ENCODE measurements at places on chromosomes 7 and 10. TPM values are rescaled to one million over a fixed set of nuclear protein-coding genes. Genes with fewer than 3 reads are reported as not detected.
A peak's percentile ranks its signal among the peaks of the same experiment; 100 is the strongest.

The C10orf67 gene
- not detected for total RNA-seq

The SLK gene
- total RNA-seq = 35.5 TPM

The TBC1D12 gene
- total RNA-seq = 18.0 TPM

The ATAD1 gene
- total RNA-seq = 38.1 TPM

The MAD1L1 gene
- total RNA-seq = 18.2 TPM

The ARHGEF5 gene
- 67.1 TPM for total RNA-seq

The FRMD4A gene
- total RNA-seq = 8.6 TPM

The BMPER gene
- 0.85 TPM for total RNA-seq

The DNAH11 gene
- 0.32 TPM for total RNA-seq

The ZCWPW1 gene
- total RNA-seq = 1.1 TPM

DNA sequence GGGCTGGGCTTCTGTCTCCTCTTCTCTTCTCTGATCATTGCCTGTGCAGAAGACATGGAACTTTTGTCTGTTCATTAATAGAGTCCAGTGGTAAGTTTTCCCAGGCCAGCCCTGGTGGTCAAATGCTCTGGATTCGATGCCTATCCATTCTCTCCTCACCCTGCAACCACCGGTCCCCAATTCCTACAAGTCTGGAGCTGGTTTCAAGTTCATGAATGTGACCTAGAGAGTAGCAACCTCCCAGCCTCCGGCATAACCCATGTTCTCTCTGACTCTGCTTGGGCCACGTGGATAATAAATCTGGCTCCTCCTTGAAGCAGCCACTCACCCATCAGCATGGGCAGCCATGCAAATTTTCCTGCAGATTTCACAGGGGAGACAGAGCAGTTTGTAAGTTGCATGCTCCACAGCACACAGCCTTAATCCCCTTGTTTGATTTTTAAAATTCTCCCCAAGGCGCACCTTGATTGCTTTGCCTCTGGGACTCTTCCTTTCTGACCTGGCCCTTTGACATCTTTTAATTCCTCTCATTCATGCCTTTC is 37.3 kb upstream of the PDZD8 start:
- H3K27ac ChIP-seq = no peak overlapping the region
- no peaks in the 10 kb centered on the region for H3K36me3 ChIP-seq
- DNase-seq = no peak
- H3K27me3 ChIP-seq = no peaks in the 10 kb centered on the region

DNA sequence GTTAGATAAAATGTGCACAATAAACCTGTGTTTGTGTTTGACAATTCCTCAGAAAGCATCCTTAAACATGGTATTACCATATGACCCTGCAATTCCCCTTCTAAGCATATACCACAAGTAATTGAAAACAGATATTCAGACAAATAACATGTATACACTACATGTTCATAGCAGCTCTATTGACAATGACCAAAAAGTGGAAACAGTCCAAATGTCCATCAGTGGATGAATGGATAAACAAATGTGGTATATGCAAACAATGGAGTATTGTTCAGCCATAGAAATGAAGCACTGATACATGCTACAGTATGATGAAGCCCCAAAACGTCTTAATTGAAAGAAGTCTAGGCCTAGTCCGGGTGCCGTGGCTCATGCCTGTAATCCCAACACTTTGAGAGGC is 280.1 kb downstream of the OTUD1 start:
- H3K36me3 ChIP-seq = no peaks in the 10 kb centered on the region
- H3K27ac ChIP-seq = no peak overlapping the region
- no peaks in the 10 kb centered on the region for H3K4me1 ChIP-seq
- no peak overlapping the region for H3K4me3 ChIP-seq
- DNase-seq = no peak

DNA sequence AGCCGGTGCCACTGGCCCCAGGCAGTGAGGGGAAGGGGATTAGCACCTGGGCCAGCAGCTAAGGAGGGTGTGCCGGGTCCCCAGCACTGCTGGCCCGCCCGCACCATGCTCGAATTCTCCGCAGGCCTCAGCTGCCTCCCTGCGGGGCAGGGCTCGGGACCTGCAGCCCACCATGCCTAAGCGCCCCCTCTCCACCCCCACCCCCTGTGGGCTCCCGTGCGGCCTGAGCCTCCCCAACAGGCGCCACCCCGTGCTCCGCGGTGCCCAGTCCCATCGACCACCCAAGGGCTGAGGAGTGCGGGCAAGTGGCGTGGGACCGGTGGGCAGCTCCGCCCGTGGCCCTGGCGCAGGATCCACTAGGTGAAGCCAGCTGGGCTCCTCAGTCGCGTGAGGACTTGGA is 144.8 kb upstream of the CDCA7L start:
- no peaks in the 10 kb centered on the region for H3K36me3 ChIP-seq
- no peaks in the 10 kb centered on the region for H3K27me3 ChIP-seq
- no peak for DNase-seq
- no peaks in the 10 kb centered on the region for H3K4me1 ChIP-seq
- no peak overlapping the region for H3K4me3 ChIP-seq
- H3K27ac ChIP-seq = no peak overlapping the region

DNA sequence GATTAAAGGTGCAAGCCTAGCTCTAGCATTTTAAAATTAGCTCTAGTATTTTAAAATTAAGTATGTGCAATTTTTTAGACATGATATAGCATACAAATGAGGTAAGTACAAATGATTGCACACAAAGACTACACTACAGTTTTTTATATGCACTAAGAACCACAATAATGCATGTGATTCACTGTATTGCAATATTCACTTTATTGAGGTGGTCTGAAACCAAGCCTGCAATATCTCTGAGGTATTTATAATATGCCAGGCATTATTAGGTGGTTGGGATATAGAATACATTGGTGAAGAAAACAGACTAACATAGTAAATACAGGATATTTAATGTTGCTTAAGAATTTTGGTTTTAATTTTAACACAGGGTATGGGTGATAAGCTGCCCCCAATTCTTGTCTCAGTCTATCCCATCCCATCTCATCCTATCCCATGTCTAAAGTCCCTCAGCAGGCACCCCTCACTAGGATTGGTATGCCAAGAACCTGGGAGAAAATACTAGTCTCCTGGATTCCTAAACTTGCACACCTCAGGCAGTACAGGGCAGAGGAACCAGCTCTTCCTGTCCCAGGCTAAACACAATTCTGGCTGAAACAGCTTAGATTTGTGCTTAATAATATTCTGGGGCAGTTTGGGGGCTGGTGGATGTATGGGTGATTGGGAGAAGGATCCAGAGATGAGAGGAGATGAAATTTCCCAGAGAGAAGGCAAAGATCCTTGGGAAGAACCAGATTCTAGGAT is 90.4 kb downstream of the HIPK2 start:
- H3K4me1 ChIP-seq = no peaks in the 10 kb centered on the region
- no peak for DNase-seq
- H3K27ac ChIP-seq = no peak overlapping the region
- H3K36me3 ChIP-seq = no peaks in the 10 kb centered on the region

GRCh38 chr7:17166824-17167379 is 131.6 kb upstream of the AHR start:
- no peaks in the 10 kb centered on the region for H3K36me3 ChIP-seq
- DNase-seq = no peak
- H3K27me3 ChIP-seq = no peaks in the 10 kb centered on the region
- H3K4me3 ChIP-seq = no peak overlapping the region
- no peaks in the 10 kb centered on the region for H3K4me1 ChIP-seq

GRCh38 chr7:76139670-76140069 is 62.0 kb upstream of the SRRM3 start:
- H3K36me3 ChIP-seq = no peaks in the 10 kb centered on the region
- H3K27me3 ChIP-seq = no peaks in the 10 kb centered on the region
- H3K27ac ChIP-seq = no peak overlapping the region

DNA sequence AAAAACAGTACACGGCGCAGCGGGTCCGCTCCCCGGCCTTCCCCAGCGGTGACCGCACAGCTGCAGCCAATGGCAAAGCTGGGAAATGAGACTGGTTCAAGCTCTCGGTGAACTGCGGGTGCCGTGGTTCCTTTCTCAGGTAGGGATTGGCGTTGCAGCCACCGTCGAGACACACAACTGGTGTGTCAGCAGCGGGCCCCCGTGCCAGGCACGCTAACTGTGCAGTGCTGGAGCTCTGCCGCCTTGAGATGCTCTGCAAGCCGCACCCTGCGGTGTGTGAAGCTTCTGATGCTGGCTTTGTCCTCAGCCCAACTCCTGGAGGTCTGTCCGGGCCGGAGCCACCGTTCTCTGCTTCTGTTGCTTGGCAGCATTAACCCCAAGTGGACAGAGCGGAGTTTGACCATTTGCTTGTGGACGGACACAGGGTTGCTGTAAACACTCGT is 20.6 kb upstream of the NKX6-2 start:
- H3K27me3 ChIP-seq = no peaks in the 10 kb centered on the region
- H3K4me1 ChIP-seq = no peaks in the 10 kb centered on the region
- H3K27ac ChIP-seq = no peak overlapping the region
- DNase-seq = no peak
- H3K36me3 ChIP-seq = no peaks in the 10 kb centered on the region

DNA sequence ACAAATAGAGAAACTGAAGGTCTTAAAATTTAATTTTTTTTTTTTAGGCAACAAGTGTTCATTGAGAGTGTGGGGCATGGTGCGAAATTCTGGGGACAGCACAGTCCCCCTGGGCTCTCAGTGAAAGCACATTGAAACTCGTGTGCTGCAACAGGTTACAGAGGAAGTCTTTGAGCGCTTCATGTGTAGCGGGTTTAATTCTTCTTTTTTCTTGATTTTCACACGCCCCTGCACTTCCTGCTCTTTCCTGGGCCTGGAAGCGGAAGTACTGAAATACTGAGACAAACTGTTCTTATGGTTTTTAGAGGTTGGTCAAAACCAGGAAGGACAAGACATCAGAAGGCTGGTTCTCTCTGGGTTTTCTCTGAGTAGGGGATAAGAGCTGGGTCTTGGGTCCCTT is 203.5 kb downstream of the PTEN start:
- no peak for DNase-seq
- no peak overlapping the region for H3K27ac ChIP-seq
- no peak overlapping the region for H3K4me3 ChIP-seq
- no peaks in the 10 kb centered on the region for H3K36me3 ChIP-seq
- no peaks in the 10 kb centered on the region for H3K4me1 ChIP-seq

- H3K36me3 ChIP-seq = no peaks in the 10 kb centered on the region
- H3K27me3 ChIP-seq = no peaks in the 10 kb centered on the region
- DNase-seq = peak; percentile 77
Observed at GRCh38 chr7:7416031-7416858, 119.4 kb downstream of the COL28A1 start.

- no peaks in the 10 kb centered on the region for H3K36me3 ChIP-seq
- H3K4me1 ChIP-seq = no peaks in the 10 kb centered on the region
- no peak for DNase-seq
- H3K4me3 ChIP-seq = no peak overlapping the region
- H3K27ac ChIP-seq = no peak overlapping the region
Observed at GRCh38 chr10:51023636-51024035, 50.7 kb upstream of the PRKG1 start.

- DNase-seq = no peak
- no peak overlapping the region for H3K4me3 ChIP-seq
- no peaks in the 10 kb centered on the region for H3K27me3 ChIP-seq
- H3K27ac ChIP-seq = peak overlapping the region; percentile 45
Observed at GRCh38 chr10:72009051-72009424, 44.8 kb downstream of the CHST3 start.

GRCh38 chr7:23020742-23021401 is 6.9 kb upstream of the HYCC1 start:
- no peaks in the 10 kb centered on the region for H3K36me3 ChIP-seq
- H3K4me3 ChIP-seq = no peak overlapping the region
- no peaks in the 10 kb centered on the region for H3K4me1 ChIP-seq
- no peak for DNase-seq
- H3K27ac ChIP-seq = no peak overlapping the region

DNA sequence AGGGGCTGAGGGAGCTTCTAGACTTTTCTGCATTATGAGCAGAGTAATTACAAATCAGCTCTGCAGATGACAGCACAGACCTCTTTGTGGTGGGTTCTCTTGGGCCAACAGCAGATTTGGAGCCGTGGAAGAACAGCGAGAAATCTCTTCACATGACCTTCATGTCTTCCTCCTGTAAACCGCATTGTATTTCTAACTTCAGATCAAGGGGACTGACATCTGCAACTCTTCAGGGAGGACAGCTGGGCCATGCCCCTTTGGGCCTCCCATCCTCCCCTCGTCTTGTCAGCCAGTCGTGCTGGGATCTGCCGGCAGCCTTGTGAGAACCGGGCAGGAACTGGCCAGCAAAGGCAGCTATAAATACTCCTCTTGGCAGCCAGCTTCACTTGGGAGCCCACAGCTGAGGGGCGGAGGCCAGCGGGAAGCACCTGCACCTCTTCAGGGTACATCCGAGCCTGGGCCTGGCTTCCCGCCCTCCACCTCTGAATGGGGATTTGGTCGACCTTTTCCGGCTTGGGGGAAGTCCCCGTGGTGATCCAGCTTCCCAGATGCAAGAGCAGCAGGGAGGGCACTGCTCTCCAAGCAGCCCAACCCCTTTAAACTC is 54.7 kb downstream of the STEAP1B start:
- no peaks in the 10 kb centered on the region for H3K36me3 ChIP-seq
- H3K27ac ChIP-seq = peak overlapping the region; percentile 79
- no peak overlapping the region for H3K4me3 ChIP-seq
- no peaks in the 10 kb centered on the region for H3K27me3 ChIP-seq

DNA sequence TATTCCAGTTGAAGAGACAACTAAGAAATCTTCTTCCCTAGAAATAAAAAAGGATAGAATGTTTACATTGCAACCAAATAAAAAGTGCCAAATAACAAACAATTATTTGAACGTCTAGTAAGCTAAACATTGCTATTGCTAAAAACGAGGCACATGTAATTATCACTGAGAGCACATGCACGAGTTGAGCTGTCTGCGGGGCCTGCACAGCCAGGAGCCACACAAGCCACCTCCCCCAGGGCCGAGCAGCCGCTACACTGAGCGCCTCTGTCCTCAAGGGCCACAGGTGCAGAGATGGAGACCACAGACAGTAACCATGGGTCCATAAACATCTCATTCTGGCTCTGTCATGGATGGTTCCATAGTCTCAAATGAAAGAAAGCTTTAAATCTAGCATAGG is 17.2 kb downstream of the NCAPG2 start:
- no peaks in the 10 kb centered on the region for H3K36me3 ChIP-seq
- no peaks in the 10 kb centered on the region for H3K27me3 ChIP-seq
- DNase-seq = no peak
- H3K4me1 ChIP-seq = no peaks in the 10 kb centered on the region
- H3K4me3 ChIP-seq = no peak overlapping the region

DNA sequence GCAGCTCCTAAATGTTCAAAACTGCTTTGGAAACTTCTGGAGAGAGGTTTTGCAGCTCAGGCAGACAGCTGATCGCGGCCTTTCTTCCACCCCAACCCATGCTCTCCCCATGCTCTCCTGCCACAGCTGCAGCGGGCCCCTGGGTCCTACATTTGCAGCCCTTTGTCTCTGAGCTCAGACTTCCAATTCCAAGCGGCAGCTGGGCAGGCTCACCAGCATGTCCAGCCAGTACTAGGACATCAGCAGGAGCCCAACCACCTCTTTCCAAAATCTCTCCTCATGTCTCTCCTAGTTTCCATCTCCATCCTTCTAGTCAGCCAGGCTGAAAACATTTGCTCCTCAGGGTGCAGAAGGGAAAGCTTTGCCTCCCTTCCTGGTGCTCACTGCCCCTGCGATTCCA is 6.0 kb downstream of the LEP start:
- DNase-seq = no peak
- no peak overlapping the region for H3K4me3 ChIP-seq
- H3K36me3 ChIP-seq = no peaks in the 10 kb centered on the region
- no peaks in the 10 kb centered on the region for H3K27me3 ChIP-seq
- H3K4me1 ChIP-seq = no peaks in the 10 kb centered on the region
